ENCODE measurements at places on chromosomes 11 and 22. TPM values are rescaled to one million over a fixed set of nuclear protein-coding genes. Genes with fewer than 3 reads are reported as not detected.

Gene GPHA2
- total RNA-seq: not detected

Gene PCNX3
- 34.8 TPM for total RNA-seq

Gene TMPRSS13
- not detected for total RNA-seq

Gene MUC15
- not detected for total RNA-seq

Gene HTR3B
- total RNA-seq: not detected

Gene ZDHHC13
- 40.4 TPM for total RNA-seq

Gene MYEOV
- not detected for total RNA-seq

Gene TRIM49
- not detected for total RNA-seq

Gene THAP7
- total RNA-seq: 13.8 TPM

Gene ISX
- total RNA-seq: not detected

Gene GAS2
- total RNA-seq: 0.56 TPM

Gene BRSK2
- total RNA-seq: 0.51 TPM

Gene TEX12
- not detected for total RNA-seq

Gene NAV2
- total RNA-seq: 10.0 TPM

Gene DCDC1
- total RNA-seq: 0.05 TPM

Gene UPK3A
- total RNA-seq: not detected

Gene MOV10L1
- 19.4 TPM for total RNA-seq

Gene C1QTNF4
- total RNA-seq: 0.34 TPM

Gene OR4C12
- not detected for total RNA-seq

Gene EMSY
- 21.4 TPM for total RNA-seq

Gene SLC17A6
- total RNA-seq: not detected

Gene OR51B4
- not detected for total RNA-seq

Gene RIMBP3C
- total RNA-seq: 0.09 TPM

Gene MGAT3
- total RNA-seq: not detected

Gene KRTAP5-7
- total RNA-seq: not detected

Measured in dermis blood vessel endothelial cell (primary cell).